ENCODE measurements at places on chromosomes 11 and 22.

- DNase-seq, result no peak
Measured at GRCh38 chr22:32994041-32994830, 63.9 kb downstream of the SYN3 start.

GRCh38 chr22:44131989-44132685 lies 48.6 kb upstream of the PARVG start:
- no peak for DNase-seq

DNA sequence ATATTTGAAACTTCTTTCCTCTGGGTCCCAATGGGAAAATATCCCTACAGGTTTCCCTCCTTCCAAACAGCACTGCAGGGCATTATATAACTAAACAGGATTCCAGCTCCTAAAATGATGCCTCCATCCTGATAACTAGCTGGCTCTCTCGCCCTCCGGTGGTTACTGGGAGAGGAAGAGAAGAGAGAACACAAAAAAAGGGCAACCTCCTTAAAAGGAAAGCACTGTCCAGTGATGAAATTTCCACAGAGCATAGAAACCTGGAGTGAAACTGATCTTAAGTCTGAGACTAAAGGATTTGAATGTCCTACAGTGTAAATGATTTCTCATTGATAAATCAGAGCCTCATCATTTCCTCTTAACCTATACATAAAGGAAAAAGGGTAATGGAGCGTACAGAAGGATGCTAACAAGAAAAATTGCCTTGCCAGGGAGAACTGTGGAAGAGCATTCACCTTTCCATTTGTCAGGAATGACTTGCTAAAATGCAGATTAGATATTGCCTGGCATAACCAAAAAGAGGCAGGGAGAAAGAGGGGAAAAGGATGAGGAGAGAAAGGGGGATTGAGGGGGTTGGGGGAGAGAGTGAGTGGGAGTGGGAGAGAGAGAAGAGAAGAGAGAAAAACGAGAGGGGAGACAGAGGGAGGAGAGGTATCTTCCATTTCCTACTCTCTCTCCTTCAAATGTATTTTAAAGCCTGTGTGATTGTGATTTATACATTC lies 121.3 kb downstream of the APOL5 start:
- no peak for DNase-seq

GRCh38 chr11:118263695-118264568 lies at the start of gene MPZL2:
MPZL2 (minus strand) TSS chr11:118264297; CDS start chr11:118264153, 144 bp downstream.
- peak; percentile 17 for DNase-seq

DNA sequence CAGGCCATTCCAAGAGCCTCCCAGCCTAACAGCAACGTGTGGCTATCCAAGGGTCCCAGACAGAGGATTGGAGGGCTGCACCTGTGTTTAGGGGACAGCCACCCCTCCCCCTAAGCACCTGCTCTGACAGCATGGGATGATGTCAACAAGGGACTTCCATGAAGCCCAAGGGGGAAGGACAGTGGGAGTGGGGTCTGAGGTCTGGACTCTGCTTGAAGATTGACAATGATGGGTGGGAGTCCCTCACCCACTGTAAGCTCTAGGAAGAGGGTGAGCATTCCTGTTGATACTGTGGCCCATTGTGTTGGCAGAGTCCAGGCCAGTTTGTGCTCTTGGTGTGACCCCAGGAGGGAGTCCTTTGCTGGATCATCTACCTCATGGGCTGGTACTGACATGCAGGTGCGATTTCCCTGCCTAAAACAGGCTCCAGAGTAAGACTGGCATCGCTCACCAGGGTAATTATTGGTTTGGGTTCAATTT lies 46.9 kb upstream of the TUB start:
- DNase-seq, result no peak

DNA sequence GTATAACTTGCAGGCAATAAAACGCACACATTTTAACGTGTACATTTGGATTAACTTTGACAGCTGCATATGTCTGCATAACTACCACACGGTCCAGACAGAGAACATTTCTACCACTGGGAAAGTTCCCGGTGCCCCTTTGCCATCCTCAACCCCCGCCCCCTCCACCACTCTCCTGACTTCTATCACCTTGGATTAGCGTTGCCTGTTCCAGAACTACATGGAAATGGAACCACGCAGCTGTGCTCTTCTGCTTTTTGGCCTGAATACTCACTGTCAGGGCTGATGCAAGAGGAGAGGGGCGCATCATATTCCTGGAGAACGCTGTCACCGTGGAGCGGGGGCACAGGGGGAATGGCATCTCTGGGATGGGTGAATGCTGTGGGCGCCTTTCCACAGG lies 62.1 kb downstream of the LRP5 start:
- DNase-seq, result no peak

- no peak for DNase-seq
Measured at GRCh38 chr22:44574057-44574639, 76.1 kb upstream of the RTL6 start.

All from NCI-H2081 (cell line).